ENCODE measurements at places on chromosomes 5 and 9. TPM values are rescaled to one million over a fixed set of nuclear protein-coding genes. Genes with fewer than 3 reads are reported as not detected.

ZNF658 gene
- total RNA-seq: 2.2 TPM

VAV2 gene
- 10.9 TPM for total RNA-seq

CRHBP gene
- total RNA-seq: not detected

TOPORS gene
- 19.7 TPM for total RNA-seq

SAXO1 gene
- 0.18 TPM for total RNA-seq

TMEM215 gene
- not detected for total RNA-seq

ARHGEF28 gene
- total RNA-seq: 26.2 TPM

CCDC180 gene
- total RNA-seq: 4.2 TPM

ZNF354C gene
- 10.5 TPM for total RNA-seq

DIAPH1 gene
- 16.3 TPM for total RNA-seq

B4GALT1 gene
- 40.9 TPM for total RNA-seq

SLCO4C1 gene
- 0.09 TPM for total RNA-seq

CCDC171 gene
- total RNA-seq: 13.3 TPM

DMRT3 gene
- total RNA-seq: not detected

CKMT2 gene
- not detected for total RNA-seq

KIF20A gene
- 1.3 TPM for total RNA-seq

GALNT12 gene
- 138 TPM for total RNA-seq

GAS1 gene
- total RNA-seq: 25.0 TPM

TMC1 gene
- 0.36 TPM for total RNA-seq

CPLANE1 gene
- 37.4 TPM for total RNA-seq

PAEP gene
- not detected for total RNA-seq

PCDH12 gene
- 0.16 TPM for total RNA-seq

ENTR1 gene
- total RNA-seq: 36.3 TPM

FPGS gene
- 61.5 TPM for total RNA-seq

APBB3 gene
- 16.1 TPM for total RNA-seq

DDX41 gene
- total RNA-seq: 58.5 TPM

DDX4 gene
- not detected for total RNA-seq

PDE8B gene
- total RNA-seq: not detected

HCN1 gene
- not detected for total RNA-seq

SLC34A1 gene
- total RNA-seq: not detected

OR1Q1 gene
- 0.81 TPM for total RNA-seq

LPCAT1 gene
- total RNA-seq: 56.0 TPM

ANKRD34B gene
- total RNA-seq: not detected

TRIM36 gene
- 0.36 TPM for total RNA-seq

TTC39B gene
- total RNA-seq: 22.1 TPM

PTGDS gene
- total RNA-seq: 27.6 TPM

PCDHGA10 gene
- 22.2 TPM for total RNA-seq

IL9 gene
- total RNA-seq: not detected

SLC6A7 gene
- not detected for total RNA-seq

IFNA21 gene
- total RNA-seq: not detected

KLHL9 gene
- total RNA-seq: 39.0 TPM

WWC1 gene
- 2.7 TPM for total RNA-seq

SPOCK1 gene
- 174 TPM for total RNA-seq

ERGIC1 gene
- total RNA-seq: 21.7 TPM

SLC22A4 gene
- 3.4 TPM for total RNA-seq

GDA gene
- total RNA-seq: 0.90 TPM

Measured in fibroblast of the aortic adventitia (primary cell).